ENCODE measurements at places on chromosomes 7 and 10.

DNA sequence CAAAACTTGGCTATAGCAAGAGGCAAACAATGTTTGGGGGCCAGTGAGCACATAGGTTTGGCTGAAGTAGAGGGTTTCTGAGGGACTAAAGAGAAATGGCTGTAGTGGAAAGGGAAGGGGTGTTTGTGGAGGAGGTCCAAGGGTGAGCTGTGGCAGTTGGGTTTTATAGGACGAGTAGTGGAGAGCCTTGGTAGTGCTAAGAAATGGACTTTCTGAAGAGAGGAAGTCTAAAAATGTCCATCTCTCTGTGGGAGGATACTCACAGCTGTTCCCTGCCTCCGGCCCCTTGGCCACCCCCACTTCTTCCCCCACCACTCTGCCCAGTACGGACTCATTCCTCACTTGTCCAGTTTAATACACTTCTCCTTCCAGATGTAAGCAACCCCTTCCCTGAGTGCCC lies 64.3 kb downstream of the ZNF22 start:
- DNase-seq: no peak

- no peak for DNase-seq
These were observed 12.0 kb upstream of the PRKCQ start for GRCh38 chr10:6592080-6592479.

DNA sequence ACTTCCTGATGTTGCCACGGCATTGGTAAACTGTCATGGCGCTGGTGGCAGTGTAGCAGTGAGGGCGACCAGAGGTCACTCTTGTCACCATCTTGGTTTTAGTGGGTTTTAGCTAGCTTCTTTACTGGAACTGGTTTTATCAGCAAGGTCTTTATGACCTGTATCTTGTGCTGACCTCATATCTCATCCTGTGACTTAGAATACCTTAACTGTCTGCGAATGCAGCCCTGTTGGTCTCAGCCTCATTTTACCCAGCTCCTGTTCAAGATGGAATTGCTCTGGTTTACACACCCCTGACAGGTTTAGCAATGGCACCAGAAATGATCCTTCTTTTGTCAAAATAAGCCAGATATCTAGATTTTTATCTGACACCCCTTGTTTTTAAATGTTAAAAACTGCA lies 85.3 kb downstream of the ARL4A start:
- no peak for DNase-seq

GRCh38 chr10:119896937-119897770 lies 4.6 kb downstream of the SEC23IP start:
- no peak for DNase-seq

DNA sequence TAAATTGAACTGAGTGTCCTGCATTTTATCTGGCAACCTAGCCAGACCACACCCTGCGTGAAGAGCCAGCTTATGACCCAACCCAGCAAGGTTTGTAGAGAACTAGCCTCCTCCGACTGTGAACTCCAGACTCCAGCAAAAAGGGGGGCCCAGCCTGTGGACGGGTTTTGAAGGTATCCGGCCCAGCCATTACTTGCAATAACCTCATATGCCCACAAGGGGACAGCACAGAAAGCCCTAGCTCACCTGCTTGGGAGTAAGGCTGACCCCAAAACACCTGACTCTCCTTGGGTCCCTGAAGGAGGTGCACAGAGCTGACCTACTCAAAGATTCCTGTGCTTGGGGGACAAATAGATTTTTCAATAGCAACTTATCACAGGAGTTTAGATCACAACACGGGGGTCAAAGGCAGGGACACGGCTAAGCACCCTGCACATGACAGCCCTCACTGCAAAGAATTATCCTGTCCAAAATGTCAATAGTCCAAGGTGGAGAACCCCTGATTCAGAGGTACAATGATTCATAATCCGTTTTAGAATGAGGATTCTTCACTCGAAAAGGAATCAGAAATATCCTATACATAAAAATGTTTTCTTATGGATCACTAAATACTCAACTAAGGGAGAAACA lies 4.6 kb downstream of the TRPV6 start:
- DNase-seq: no peak

GRCh38 chr10:20811131-20811530 lies 86.0 kb downstream of the NEBL start:
- no peak for DNase-seq

- no peak for DNase-seq
These were observed 9.2 kb downstream of the AGBL3 start for GRCh38 chr7:134995239-134996096.

- no peak for DNase-seq
These were observed 163.7 kb downstream of the SRPK2 start for GRCh38 chr7:105224884-105225651.

- no peak for DNase-seq
These were observed 490.5 kb downstream of the TCERG1L start for GRCh38 chr10:130820880-130821482.

DNA sequence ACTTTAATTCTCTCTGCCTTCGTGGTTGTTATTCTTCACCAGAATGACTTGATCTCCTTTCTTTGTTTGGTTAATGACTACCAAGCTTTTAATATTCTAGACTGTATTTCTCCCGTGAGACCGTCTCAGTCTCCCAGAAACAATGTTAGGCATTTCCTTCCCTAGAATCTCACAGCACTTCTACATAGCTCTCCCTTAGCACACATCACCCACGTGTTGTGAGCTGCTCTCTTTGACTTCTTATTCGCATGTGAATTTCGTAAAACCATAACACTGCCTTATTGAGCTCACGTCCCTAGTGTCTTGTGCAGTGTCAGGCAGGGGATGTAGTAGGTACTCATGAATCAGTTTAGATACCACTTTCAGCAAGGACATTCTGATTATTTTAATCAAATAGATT lies 57.5 kb upstream of the MGAM2 start:
- no peak for DNase-seq

GRCh38 chr10:21536874-21537273 lies 2.8 kb downstream of the MLLT10 start:
- no peak for DNase-seq

GRCh38 chr7:135509589-135509838 lies 388 bp downstream of the CNOT4 start:
- no peak for DNase-seq

DNA sequence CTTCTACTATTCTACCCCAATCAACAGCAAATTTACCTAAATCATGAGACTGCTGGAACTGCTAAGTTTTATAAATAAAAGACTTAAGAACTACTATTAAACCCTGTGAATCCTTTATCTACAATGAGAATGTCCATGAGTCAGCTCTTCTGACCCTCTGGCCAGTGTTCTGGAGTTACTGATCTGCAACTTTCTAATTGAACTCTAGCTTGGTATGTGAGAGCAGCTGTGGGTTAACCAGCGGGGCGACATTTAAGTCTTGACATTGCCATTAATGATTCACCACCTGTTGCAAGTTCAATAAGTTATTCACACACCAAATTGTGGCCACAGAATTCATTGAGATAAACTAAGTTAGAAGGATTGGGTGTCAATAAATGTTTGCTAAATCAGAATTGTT lies 359.8 kb downstream of the PCDH15 start:
- no peak for DNase-seq

- DNase-seq: no peak
These were observed 54.3 kb downstream of the ASB13 start for GRCh38 chr10:5611899-5612680.

- no peak for DNase-seq
These were observed 239.0 kb downstream of the DNAJB6 start for GRCh38 chr7:157575777-157576176.

DNA sequence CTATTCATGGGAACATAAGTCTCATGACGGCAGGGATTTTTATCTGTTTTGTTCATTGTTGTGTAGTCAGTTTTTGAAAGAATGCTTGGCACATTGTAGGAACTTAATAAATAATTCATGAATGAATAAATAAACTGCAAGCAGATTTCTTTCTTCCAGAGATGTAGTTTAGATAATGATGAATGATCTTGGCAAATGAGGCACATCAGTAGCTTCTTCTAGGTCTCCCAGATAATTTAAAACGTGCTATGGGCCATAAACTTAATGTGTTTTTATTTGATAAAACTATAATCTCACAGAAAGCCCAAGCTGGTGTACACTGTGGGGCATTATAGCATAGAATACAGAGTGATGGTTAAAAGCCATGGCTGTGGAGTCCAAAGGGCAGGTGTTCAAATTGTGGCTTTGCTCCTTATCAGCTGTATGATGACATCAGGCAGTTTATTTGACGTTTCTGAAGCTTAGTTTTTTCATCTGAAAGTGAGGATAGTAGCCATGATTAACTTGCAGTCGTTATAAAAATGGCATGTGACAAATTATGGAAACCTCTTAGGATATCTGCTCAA lies 3.5 kb downstream of the MGAM start:
- DNase-seq: no peak

DNA sequence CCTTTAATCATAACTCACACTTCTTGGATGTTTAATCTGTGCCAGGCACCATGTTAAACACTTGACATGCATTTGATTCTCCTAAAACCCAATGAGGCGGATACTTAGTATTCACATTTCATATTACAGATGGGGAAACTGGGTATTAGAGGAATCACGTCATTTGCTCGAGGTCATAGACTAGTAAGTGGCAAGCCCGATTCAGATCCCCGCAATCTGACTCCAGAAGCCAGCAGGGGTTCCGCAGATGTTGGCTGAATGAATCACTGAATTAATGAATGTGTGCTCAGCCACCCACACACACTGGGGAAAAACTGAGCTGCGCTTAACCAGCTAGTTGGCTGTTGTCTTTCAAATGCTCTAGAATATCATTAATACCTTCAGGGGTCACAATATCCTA lies 22.5 kb upstream of the ENO4 start:
- no peak for DNase-seq

DNA sequence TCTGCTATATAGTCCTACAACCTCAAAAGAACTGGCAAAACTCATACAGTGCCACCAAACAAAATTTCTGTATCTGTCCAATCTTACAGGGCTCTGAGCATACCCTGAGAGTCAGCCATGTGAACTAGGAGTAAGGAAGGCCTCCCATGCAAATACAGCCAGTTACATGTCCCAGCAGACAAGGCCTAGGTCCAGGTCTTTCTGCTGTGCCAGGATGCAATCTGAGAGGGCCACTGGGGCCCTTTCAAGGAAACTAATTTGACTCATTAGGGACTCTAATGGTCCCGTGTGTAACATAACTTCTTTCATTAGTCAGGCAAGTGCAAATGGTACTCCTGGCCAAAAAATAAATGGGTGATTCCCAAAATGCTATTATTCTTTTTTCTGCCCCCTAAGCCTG lies 17.9 kb upstream of the HIBADH start:
- DNase-seq: no peak

GRCh38 chr10:78972160-78972946 lies 96.4 kb upstream of the ZMIZ1 start:
- DNase-seq: no peak

DNA sequence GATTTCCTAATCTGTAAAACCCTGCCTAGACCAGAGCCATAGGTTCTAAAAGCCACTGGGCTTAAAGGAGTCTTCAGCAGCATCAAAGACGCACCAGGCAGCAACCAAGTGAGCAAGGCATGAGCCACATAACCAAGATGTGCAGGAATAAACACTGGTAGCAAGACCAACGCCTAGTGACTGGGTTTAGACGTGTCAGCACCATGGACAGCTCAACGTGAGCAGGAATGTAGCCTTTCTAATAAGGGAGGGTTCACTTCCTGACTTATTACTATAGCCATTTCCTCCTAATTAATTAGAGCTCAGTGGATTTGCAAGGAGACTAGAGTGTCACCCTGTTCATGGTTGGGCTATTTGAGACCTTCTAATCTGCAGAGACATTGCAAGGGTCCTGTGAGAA lies 223.7 kb downstream of the LHFPL3 start:
- DNase-seq: no peak

- DNase-seq: no peak
These were observed 33.6 kb downstream of the TRRAP start for GRCh38 chr7:98911916-98912315.

- no peak for DNase-seq
These were observed 13.1 kb downstream of the LRRC4 start for GRCh38 chr7:128017862-128018845.

GRCh38 chr7:137471128-137471527 lies 127.6 kb upstream of the PTN start:
- DNase-seq: no peak

GRCh38 chr10:113473851-113474250 lies 79.0 kb upstream of the HABP2 start:
- no peak for DNase-seq

All from stimulated activated CD8-positive, alpha-beta memory T cell treated with anti-CD3 and anti-CD28 coated beads, Interleukin-4, amount 100 ng/mL, for 24 hours (primary cell).